ENCODE measurements at places on chromosomes 3 and 15. TPM values are rescaled to one million over a fixed set of nuclear protein-coding genes. Genes with fewer than 3 reads are reported as not detected.

The CCR3 gene
- total RNA-seq, result 1.9 TPM

DNA sequence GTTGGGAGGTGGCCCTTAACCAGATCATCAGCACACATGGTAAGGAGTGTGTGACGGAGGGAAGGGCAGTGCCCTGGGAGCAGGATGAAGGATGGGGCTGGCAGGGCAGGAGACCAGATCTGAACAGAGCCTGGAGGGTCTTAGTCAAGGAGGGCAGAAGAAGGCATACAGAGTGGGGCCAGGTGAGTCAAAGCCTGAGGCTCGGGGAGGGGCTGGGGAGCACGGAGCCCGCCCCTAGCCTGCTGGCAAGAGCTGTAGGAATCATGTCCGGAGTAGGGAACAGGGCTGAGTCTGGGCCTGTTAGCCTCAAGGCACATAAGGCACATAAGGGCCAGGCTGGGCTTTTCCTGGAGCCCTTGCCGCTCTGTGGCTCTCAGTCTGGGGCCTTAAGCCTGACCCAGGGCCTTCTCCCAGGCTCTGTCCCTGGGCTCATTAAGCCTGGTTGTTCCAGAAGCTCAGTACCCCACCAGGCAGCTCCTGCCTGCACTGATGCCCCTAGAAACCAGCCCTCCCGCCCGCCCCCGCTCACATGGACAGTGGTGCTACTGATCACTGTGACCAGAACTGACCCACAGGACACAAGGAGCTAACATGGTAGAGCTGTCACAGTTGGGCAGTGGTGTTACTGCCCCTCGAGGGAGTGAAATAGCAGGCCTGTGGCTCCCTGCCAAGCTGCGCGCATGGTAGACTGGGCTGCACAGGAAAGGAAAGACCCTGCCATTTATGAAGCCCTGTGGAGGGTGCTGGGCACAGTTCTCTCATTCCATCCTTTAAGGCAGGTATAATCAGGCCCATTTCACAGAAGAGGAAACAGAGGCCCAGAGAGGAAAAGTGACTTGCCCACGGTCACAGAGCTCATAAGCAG lies 14.6 kb downstream of the ISG20 start:
- no peak for DNase-seq

The RYR3 gene
- not detected for total RNA-seq

DNA sequence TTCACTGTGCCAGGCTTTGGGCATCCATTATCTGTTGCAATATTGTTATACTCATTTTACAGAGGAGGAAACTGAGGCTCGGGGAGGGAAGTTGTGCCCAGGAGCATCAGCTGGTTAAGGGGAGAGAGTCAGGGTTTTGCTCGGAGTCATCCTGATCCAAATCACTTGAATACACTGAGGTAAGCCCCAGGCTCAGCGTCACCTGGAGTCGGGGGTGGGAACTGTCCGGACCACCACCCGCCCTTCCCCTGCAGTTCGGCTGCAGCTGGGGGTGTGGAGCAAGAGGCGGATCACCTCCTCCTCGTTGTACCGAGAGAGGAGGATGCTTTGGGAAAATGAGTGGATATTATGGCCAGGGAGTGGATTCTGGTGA lies 646 bp downstream of the HRH1 start:
- no peak for DNase-seq

DNA sequence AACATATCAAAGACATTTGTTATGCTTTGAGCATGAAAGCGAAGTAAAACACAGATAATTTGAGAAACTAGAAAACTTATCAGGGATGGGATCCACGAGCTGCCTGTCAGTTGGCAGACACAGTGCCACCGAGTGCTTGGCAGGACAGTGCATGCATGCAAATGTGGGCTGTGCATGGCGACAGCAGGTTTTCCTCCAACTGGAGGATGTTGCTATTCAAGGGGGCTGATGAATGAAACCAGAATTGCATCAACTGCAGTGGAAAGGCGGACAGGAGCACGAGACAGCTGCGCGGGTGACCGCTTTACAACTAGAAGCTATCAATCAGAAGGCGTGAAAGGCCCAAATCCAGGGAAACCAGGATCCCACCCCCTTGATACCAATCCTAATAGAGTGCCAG lies 244.3 kb downstream of the NR2F2 start:
- DNase-seq, result no peak
